CD4-positive, alpha-beta T cell treated with Interleukin-15 for 1 hour (primary cell): ENCODE measurements at places on chromosomes 4 and X.

DNA sequence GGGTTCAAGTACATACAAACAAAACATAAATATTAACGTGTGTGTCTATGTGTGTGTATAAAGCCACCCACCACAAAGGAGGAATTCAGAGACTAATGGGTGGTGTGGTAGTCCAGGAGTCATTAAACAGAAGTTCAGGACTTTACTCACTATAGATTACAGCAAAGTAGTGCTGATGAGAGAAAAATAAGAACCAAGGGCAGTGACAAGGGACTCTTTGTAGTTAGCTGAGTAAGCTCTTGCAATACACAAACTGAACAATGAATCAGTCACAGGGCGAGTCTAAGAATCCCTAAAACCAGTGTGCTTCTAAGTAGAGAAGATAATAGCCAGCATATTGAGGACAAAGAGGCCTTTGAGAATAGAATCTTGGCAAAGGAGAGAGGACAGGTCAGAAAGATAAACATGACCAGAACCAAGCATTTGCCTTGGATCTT lies 232.4 kb downstream of the PPP3CA start:
- no peak for DNase-seq

GRCh38 chrX:153925739-153926551 lies at the start of gene ARHGAP4:
ARHGAP4 (minus strand) TSS chrX:153926264; CDS start chrX:153926202, 62 bp downstream.
- peak; percentile 36 for DNase-seq

DNA sequence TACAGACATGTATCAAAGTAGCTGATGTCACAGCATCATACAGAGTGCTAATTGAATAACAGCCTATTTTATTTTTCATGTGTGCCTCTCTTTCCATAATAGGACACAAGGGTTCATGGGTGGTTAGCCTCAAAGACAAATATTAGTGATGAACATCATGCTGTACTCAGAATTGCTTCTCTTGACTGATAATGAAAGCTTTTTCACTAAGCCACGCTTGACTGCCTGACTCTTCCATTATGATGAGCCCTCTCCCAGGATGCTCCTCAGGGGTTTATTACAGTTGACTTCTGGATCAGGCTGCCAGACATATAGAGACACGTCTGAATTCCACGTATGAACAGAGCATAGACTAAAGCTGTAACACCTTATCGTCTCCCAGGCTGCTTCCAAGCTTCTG lies 2757.5 kb downstream of the PCDH7 start:
- DNase-seq, result no peak

- DNase-seq, result no peak
These were observed 1.9 kb downstream of the GRPEL1 start for GRCh38 chr4:7066006-7066405.

- no peak for DNase-seq
These were observed 13.6 kb downstream of the PRSS12 start for GRCh38 chr4:118338981-118339765.

- no peak for DNase-seq
These were observed 61.2 kb downstream of the STARD8 start for GRCh38 chrX:68708503-68709290.

DNA sequence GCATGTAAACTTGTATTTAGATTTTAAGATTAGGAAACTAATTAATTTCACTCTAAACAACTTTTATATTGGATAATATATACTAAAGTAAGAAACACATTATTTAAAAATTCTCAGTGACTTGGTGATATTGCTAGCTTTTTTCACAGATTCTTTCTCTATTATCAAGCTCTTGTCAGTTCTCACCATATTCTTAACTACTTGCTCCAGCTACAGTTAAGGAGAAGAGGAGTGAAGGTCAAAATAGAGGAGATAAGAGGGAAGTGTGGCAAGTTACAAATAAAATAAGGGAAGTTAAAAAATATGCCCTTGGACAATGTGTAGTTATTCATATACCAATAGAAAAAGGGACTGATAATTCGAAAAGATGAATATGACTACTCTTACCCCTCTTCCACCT lies 34.7 kb upstream of the NAF1 start:
- DNase-seq, result no peak

DNA sequence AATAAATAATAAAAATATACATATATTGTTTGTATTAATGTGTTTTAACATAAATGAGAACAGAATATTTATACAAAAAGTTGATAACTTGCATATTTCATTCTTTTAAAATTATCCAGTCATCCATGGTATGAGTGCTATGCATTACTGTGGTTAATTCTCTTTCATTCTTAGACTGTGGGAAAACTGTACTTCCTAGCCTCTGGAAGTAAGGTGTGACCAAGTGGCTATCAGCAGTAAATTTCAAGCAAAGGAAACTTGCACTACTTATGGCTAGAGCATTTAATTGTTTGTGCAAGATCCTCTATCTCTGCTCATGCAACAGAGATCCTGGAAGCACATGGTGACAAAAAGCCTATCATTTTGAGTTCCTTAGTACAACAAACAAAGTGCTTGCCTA lies 1054.5 kb upstream of the PABPC4L start:
- no peak for DNase-seq

- no peak for DNase-seq
These were observed 3.2 kb downstream of the ARHGAP36 start for GRCh38 chrX:131061306-131061705.

GRCh38 chr4:180532691-180533090 lies 1710.5 kb upstream of the TENM3 start:
- no peak for DNase-seq

GRCh38 chr4:24630937-24631336 lies 46.6 kb upstream of the DHX15 start:
- DNase-seq, result no peak

- no peak for DNase-seq
These were observed 625.5 kb upstream of the INTU start for GRCh38 chr4:127007305-127007704.

DNA sequence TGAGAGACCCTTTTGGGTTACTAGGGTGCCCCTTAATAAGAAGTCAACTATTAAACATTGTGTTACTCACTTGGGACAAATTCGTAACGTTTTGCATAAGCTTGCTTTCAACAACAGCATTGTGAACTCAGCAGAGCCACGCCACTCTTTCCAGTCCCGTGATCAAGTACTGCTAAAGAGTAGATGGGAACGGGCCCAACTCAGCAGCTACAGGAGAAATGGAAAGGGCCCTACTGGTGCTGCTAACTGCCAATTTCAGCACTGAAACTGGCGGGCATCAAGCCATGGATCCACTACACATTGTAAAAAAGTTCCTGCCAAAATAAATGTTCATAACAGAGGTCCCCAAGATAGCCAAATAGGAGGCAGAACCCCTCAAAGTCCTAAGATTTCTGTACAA lies 19.0 kb upstream of the DHX15 start:
- DNase-seq, result no peak

GRCh38 chr4:158996669-158997074 lies 106.2 kb upstream of the RAPGEF2 start:
- DNase-seq, result no peak

GRCh38 chrX:68835104-68835442 lies 6.3 kb downstream of the EFNB1 start:
- no peak for DNase-seq
